ENCODE measurements at places on chromosomes 7 and 10. TPM values are rescaled to one million over a fixed set of nuclear protein-coding genes. Genes with fewer than 3 reads are reported as not detected.

Gene SH2D4B
- not detected for total RNA-seq

Gene RGR
- total RNA-seq: not detected

Gene TWIST1
- total RNA-seq: 1.4 TPM

Gene CHN2
- not detected for total RNA-seq

Gene TMEM213
- not detected for total RNA-seq

Gene RTKN2
- total RNA-seq: 1.4 TPM

Gene PRKAR2B
- total RNA-seq: 3.7 TPM

Gene LBX1
- not detected for total RNA-seq

Gene FBXL13
- 0.30 TPM for total RNA-seq

Gene GTPBP4
- 101 TPM for total RNA-seq

Gene KIAA1217
- total RNA-seq: 3.2 TPM

Gene ASZ1
- total RNA-seq: not detected

Gene STX1A
- total RNA-seq: 84.1 TPM

Gene CPA1
- not detected for total RNA-seq

Gene TPST1
- 9.4 TPM for total RNA-seq

Gene BTBD16
- 0.52 TPM for total RNA-seq

Gene SPDYE1
- not detected for total RNA-seq

Gene WDR86
- total RNA-seq: 0.17 TPM

Gene AKR1C4
- total RNA-seq: 0.37 TPM

Gene TAF5
- 4.0 TPM for total RNA-seq

Gene MRLN
- total RNA-seq: not detected

Gene AKR1B15
- 39.2 TPM for total RNA-seq

Gene MOGAT3
- not detected for total RNA-seq

Gene DIP2C
- total RNA-seq: 5.7 TPM

Measured in A549 treated with CpdA at 1 μM for 4 hours (cell line).